ENCODE measurements at places on chromosomes 4 and X.

DNA sequence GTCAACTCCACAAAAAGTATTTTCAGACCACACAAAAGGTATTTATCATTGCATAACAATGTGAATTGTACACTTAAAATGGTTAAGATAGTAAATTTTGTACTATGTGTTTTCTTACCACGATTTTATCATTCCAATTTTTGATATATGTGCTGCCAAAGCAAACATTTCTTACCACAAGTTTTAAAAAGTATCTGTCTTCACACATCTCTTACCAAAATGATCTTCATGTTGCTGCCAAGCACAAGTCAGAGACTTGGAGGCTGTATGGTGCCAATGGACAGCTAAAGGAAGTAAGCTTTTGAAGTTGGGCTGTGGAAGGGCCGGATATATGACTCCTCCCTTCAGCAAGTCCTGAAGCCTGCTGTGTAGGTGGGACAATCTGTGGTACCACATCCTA is 67.9 kb downstream of the TMLHE start:
- no peak for DNase-seq

GRCh38 chr4:6909113-6909969 is at the start of gene TBC1D14:
Gene TBC1D14, plus strand, starts transcription at chr4:6909826. Its CDS starts 13,564 bp downstream, at chr4:6923390.
- DNase-seq, result peak; percentile 95

DNA sequence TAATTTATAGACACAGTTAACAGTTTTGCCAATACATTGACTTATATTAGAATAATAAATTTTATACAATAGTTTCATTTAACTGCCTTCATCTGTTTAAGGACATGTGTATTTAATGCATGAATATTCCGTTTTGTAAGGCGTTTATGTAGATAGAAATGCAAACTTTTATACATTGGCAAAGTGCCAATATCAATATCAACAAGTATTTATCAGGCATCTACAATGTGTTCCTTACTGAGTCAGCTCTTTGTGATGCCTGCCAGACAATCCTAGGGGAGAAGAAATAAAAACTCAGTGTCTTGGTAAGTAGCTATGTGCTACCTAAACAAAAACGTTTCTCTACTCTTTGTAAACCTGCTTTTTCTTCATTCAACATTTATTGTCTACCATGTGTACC is 1142.2 kb downstream of the C4orf33 start:
- DNase-seq, result no peak

GRCh38 chr4:159451006-159451405 is 348.1 kb downstream of the RAPGEF2 start:
- DNase-seq, result no peak

DNA sequence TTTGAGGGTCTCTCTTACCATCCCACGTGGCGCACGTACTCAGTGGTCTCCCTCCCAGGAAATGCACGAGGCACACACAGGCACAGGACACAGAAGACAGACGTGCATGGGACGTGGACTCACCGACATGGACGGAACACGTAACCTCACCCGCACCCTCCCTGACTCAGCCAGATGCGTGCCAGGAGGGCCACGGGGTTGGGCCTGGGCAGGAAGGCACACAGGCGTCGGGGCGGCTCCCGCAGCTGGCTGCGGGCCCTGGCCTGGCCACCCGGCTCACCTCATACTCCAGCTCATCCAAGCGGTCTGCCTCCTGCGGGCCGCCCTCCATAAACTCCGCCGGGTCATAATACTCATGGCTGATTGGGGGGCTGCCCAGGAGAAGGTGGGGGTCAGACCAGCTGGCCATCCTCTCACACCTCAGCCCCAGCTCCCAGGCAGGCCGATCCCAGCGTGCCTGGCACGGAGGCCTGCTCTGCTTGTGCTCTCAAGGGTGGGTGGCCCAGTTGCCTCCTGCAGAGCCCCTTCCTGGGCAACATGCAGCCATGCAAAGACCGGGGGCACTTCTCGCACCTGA is 12.6 kb downstream of the SSR4 start:
- DNase-seq, result no peak

GRCh38 chr4:148108766-148109165 is 333.4 kb downstream of the NR3C2 start:
- no peak for DNase-seq

DNA sequence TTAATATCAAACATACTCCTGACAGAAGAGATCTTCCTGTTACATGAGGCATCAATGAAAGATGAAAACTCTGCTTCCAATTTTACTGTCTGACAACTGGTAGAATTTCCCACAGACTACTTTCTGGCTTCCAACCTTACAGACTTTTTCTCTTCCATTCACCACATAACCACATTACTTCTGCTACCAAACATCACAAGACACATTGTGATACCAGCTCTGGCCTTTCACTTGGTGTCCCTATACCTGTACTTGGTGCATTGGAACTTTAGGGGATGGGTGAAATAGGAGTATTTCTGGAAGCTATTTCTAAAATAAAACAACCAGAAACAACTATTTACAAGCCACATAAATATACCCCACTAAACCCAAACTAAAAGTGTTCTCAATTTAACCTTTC is 20.5 kb downstream of the AMTN start:
- no peak for DNase-seq

DNA sequence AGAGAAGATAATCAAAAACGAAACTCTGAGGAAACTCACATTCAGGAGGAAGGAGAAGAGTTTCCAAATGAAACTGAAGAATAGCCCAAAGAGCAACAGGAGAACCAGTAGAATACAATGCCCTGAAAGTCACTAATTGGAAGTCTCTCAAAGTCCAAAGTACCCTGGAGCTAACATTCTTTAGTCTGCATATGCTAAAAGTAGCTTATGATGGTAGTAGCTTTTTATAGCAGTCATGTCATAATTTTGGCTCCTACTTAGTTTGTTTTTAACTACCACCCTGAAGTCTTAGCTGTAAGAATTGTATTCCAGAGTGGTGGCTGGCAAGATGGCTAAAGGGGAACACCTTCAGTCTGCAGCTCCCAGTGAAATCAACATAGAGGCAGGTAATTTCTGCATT is 100.3 kb upstream of the FGF16 start:
- no peak for DNase-seq

DNA sequence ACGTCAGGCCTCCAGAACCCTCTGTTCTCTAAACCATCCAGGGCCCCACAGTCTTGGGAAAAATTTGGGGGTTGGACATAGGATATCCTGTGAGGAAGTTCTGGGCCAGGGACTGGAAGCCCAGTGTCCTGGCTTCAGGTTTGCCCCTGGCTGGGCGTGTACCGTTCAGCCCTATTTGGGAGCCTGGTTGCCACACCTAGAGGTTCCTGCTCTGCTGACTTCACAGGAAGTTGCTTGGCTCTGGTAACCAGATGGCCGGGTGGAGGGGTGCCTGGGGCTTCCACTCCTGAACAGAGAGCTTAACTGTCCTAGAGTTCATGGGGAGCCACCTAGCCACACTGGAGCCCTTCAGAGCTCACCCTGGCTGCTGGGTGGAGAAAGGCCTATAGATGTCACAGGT is 1.1 kb downstream of the TAFAZZIN start:
- DNase-seq, result no peak

GRCh38 chrX:22575161-22575845 is 302.6 kb downstream of the CBLL2 start:
- DNase-seq, result no peak

DNA sequence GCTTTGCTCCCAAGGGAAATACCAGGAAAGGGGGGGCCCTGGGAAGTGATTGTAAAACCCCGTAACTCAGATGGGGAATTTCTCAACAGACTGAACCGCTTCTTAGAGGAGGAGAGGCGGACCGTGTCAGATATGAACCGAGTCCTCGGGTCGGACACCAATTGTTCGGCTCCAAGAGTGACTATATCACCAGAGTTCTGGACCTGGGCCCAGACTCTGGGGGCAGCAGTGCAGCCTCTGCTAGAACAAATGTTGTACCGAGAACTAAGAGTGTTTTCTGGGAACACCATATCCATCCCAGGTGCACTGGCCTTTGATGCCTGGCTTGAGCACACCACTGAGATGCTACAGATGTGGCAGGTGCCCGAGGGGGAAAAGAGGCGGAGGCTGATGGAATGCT is 1.0 kb downstream of the PNMA3 start:
- no peak for DNase-seq

DNA sequence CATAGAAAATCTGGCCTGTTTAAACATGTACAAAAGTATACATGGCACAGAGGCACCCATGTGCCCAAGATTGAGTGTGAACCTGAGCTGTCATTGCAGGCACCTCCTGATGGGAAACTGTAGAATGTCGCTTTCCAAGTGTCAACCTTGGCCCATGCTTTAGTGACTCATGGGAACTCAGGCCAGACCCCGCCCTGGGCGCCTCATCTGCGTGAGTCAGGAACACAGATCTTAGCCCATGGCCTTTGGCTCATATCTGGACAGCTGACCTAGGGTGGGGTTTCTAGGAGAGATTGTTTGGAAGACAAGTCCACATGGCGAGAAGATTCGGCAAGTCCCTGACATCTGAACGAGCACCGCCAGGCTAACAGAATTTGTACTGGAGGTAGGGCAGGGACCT is 50.0 kb downstream of the CYTL1 start:
- DNase-seq, result no peak

DNA sequence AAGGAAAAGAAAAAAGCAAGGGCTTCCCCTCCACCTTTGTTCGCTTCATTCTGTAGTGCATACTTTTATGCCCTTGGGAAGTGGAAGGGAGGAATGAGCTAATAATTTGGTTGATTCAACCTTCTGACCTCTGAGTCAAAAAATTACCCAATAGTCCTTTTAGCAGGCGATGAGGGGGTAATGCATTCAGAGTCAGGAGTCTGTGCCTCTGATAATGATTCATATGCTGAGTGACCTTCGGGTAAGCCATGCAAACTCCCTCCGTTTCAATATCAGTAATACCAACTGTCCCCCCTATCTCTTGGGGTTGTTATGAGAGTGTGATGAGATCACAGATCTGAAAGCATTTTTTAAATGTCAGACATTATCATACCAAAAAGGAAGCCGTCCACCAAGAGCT is 41.6 kb upstream of the ACSL4 start:
- no peak for DNase-seq

DNA sequence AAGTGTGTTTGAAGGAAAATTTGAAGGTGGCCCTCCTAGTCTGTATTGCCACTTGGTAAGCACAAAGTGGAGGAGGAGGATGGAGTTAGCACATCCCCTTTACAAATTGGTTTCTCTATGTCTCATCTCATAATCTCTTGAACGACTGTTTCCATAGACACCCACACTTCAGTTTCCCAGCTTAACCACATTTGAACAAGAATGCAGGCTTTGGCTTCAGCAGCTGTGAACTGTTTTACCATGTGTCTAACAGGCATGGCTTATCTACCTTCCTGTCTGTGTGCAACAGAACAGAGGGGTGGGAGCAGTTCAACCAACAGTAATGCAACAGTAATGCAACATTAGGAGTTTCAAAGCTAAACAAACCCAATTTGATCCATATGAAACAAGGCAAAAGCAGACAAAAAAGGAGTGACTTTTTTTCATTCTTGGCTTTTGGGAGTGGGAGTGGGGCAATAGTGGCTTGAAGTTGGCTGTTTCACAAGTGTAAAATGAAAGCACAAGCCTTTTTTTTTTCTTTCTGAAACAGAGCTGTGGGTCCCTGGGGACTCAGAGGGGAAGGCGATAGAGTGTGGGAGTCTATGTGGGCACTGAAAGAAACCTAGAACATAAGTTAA is 108.0 kb downstream of the ITM2A start:
- no peak for DNase-seq

DNA sequence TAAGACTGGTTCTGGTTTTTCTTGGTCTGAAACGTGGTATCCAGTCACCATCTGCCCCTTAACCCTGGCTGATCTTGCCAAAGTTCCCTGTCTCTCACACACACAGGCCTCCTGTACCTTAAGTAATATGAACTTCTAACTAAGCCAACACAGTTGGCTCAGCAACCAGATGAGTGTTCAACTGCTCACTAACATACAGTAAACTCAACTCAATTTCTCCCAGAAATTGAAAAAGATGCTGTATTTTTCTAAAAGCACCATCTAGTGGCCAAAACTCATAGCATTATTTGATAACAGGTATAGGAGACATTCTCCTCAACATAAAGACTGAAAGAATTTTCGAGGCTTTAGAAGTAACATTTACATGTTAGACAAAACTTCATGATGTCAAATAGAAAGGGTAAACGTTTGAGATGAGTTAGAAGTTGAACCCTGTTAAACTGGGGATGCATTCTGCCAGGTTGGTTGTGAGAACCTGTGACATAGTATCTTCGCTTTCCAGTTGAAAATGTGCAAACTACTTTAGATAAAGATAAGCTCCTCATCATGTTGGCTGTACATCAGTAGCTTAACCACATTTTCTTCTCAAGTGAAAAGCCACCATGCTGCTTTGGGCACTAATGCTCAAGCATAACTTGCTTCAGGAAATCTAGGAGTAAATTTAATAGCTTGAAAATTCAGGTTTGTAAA is 31.2 kb downstream of the CCNI start:
- DNase-seq, result no peak

DNA sequence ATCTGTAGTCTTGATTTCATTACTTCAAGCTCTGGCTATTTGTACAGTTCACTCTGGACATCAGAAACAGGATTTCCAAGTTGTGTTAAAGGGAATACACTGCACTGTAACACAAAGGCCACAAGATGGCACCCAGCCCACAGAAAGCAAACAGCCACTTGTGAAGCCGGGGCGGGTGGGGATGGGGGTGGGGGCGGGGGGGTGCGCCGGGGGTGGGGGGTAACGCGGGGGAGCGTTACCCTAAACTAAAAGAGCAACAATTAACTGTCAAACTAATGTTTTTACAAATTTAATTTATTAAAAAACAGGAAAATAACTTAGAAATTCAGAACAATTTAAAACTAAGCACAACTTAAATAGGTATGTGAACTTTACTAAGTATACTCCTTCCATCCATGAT is 27.3 kb downstream of the PRDX4 start:
- peak; percentile 15 for DNase-seq

DNA sequence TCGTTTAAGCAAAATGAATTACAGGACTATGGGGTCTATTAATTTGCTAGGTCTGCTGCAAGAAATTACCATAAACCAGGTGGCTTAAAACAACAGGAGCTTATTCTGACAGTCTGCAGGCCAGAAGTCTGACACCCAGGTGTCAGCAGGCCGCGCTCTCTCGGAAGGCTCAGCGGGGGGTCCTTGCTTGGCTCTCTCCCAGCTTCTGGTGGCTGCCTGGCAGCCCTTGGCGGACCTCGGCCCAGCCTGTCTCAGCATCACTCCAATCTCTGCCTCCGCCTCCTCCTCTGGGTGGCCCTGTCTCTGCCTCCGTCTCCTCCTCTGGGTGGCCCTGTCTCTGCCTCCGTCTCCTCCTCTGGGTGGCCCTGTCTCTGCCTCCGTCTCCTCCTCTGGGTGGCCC is 580.5 kb upstream of the FAT1 start:
- DNase-seq, result no peak

DNA sequence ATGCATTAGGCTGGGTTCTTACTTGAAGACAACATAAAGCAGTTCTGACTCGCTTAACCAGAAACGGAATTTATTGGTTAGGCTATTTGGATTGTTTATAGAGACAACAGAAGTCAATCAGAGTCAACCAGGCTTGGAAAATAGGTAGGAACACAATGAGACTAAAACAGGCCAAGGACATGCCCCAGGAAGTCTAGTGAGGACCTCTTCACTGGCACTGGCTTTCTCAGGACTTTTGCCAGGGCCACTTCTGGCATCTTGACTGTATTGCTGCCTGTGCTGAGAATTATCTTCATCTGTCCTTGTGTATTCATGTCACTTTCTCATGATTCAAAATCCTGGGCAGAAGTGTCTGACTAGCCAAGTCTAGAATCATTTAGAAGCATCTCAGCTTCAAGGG is 19.6 kb downstream of the PGAM4 start:
- DNase-seq, result no peak

- no peak for DNase-seq
Measured at GRCh38 chr4:123443401-123444289, 47.0 kb downstream of the SPRY1 start.

GRCh38 chr4:69440308-69440707 is 55.4 kb downstream of the UGT2B4 start:
- DNase-seq, result no peak

GRCh38 chr4:126448086-126448845 is 1133.5 kb downstream of the FAT4 start:
- DNase-seq, result no peak

Data from GM12891 (cell line).